ENCODE measurements at places on chromosomes 12 and 14.

GRCh38 chr12:88921890-88922532, 341.7 kb upstream of the KITLG start:
- DNase-seq: no peak

- no peak for DNase-seq
Observed at GRCh38 chr14:85444635-85445034, 85.3 kb upstream of the FLRT2 start.

GRCh38 chr12:28535216-28535615, 345.0 kb downstream of the CCDC91 start:
- no peak for DNase-seq

- peak; percentile 83 for DNase-seq
Observed at GRCh38 chr14:101370593-101371569, 190.4 kb upstream of the DIO3 start.

DNA sequence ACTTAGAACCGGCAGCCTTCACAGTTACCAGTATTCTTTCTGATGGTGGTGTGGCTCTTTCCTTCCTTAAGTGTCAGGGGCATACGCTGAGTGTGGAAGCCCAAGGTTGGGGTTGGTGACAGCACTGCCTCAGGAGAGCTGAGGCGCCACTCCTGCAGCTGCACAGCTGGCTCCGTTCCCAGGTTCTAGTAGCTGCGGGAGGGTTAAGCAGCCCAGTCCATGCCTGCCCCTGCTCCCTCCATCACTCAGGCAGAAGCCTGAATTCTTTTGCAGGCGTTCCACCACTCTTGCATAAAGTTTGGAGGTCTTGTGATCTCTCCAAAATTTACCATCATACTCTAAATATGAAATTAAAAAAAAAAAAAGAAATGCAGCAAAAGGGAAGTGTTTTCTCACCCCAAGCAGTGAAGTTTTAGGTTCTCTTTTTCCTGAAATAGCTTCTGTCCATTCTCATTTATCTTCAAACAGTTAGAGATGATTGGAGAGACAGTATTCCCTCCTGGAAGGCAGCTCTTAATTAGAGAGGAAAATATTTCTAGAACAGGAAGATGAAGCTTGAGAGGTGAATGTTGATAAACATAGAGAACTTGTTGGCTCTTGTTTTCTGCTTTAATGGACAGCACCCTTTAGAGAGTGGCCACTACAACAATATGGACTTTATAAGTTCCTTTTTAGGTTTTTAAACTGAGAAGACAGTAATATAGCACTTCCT, 136.1 kb downstream of the FGD4 start:
- no peak for DNase-seq

DNA sequence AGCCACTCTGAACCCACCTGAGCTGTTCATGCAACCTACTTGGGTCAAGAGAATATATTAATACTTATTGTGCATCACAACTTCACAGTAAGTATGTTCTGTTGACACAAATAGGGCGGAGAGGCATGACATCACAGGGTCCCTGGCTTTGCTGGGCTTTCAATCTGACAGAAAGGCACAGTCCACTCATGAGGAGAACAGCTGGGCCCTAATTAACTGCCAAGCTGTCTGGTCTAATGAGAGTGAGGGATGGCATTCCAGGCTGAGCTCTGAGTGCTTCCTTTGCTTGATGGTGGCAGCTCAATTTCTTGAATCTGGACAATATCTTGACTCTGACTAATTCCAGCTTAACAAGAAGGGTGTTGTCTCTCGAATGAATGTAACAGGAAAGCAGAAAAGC, 2.0 kb downstream of the EFCAB11 start:
- DNase-seq: no peak

DNA sequence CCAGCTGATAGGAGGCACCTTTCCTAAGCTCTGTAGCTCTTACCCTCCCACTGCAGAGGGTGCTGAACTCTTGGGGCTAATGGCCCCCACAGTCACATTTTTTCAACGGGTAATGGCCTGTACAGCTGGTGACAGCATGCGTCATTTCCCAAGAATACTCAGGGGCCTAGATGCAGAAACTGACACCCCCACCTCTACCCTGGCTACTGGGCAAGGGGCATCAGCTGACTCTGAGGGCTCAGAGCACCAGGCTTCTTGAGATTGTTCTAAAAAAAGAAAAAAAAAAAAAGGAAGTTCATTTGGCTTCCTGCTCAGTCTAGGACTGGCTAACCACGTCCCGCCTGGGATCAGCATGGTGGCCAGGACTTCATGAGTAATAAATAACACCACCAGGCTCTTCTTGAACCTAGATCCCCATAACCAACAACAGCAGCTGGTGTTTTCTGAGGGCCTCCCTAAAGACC, 35.2 kb downstream of the ZFP36L1 start:
- no peak for DNase-seq

- no peak for DNase-seq
Observed at GRCh38 chr12:39764944-39765560, 145.4 kb upstream of the ABCD2 start.
